ENCODE measurements at places on chromosomes 12 and 14.

GRCh38 chr12:1357711-1358110 is 236.7 kb downstream of the FBXL14 start:
- DNase-seq = no peak

DNA sequence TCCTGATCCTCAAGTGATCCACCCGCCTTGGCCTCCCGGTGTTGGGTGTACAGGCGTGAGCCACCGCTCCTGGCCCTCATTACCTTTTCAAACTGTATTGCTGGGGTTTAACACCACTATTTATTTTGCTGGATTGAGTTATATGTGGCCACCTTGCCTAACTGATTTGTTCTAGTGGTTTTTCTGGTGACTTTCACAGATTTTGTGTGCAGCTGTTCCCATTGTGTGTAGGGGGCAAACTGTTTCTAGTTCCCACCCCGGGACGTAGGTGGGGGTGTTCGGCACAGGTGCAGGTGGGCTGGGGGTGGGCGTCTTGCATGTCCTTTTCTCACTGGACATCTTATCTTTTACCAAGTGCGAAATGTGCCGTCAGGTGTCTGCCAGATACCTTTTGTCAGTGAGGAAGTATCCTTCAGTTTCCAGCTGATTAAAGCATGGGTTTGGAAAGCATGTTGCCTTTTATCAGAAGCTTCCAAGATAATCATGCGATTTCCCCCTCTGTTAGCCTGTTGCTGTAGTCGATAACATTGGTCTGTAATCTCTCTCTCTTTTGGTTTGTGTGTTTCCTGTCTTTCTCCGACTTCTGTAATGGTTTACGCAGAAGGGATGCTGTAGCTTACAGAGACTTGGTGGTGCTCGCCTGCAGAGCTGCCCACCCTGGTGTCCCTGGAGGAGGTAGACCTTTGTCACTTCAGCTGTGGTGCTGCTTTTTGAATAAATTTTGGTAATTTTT is 33.6 kb downstream of the AACS start:
- no peak for DNase-seq

GRCh38 chr14:76726551-76726970 is 34.7 kb upstream of the VASH1 start:
- no peak for DNase-seq

GRCh38 chr12:112905451-112906089 is 1.2 kb upstream of the OAS1 start:
- DNase-seq = no peak

DNA sequence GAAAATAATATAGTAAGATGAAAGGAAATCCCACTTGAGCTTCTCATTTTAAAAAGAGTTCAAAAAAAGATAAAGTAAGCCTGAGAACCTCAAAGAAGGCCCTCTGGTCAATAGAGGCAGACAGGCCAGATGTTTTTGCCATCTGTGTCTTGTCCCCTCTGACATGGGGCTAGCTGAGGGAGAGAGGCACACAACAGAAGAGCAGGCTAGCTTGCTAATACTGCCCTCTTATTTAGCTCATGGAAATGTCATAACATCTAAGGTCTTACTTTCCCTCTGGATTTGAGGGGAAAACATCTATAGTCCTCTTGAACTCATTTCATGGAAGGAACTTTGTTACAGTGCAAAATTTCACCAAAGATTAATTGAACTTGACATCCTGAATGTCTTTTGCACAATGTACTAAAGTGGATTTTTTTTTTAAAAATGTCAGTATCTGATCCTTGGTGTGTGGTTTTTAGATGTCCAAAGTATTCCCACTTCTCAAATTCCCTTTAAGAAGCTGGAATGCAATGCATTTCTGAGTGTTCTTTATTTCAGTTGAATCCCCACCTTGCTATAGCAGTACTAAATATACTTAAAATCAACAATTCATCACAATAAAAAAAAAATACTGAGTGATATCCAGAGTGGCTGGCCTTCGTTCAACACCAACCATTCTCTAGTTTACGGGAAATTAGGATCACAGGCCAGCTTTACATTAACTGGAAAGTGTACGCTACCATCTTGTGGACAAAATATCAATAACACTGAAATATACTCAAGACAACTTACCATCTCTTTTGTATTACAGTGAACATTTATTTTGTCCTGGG is 176.7 kb downstream of the PAH start:
- no peak for DNase-seq

- no peak for DNase-seq
These were observed 300.7 kb downstream of the ERC1 start for GRCh38 chr12:1291601-1292332.

GRCh38 chr12:57752668-57753000 is 524 bp upstream of the CDK4 start:
- no peak for DNase-seq

GRCh38 chr12:42996869-42997431 is 407.4 kb upstream of the PRICKLE1 start:
- no peak for DNase-seq

GRCh38 chr14:96231526-96232130 is 24.4 kb upstream of the BDKRB1 start:
- no peak for DNase-seq

- no peak for DNase-seq
These were observed 90.7 kb downstream of the APAF1 start for GRCh38 chr12:98735821-98736220.

DNA sequence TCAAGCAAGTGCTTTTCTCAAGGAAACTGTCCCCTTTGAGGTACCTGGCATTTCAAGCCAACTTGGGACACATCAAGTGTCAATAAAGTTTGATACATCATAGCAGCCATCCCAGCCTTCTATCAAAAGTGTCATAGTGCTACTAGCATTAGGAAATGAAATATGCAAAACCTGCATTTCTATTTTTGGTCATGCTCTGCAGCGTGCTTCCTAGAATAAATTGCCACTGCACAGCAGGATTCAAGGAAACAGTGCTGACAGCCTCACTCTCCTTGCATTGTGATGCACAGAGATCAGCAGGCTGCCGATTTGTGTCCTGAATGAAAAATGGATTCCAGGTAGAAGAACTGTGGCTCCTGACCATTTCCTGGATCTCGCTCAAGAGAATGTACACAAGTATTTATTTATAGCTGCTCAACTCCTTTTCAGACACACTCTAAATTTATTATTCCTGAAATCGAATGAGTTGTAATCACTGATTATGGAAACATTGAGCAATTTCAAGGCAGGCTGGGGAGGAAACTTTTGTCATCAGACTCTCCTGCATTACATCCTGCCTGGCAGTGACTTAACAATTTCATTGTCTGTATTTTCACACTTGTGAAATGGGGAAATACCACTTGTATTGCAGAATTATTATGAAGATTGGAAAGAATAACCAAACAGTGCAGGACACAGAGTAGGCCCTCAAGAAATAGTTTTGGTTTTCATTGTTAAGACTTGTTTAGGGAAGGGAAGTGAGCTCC is 120.9 kb downstream of the SLC38A6 start:
- DNase-seq = no peak

- no peak for DNase-seq
These were observed 129.2 kb upstream of the SLCO1B1 start for GRCh38 chr12:21001778-21002177.

- no peak for DNase-seq
These were observed 206.4 kb upstream of the PELI2 start for GRCh38 chr14:55911776-55912175.

DNA sequence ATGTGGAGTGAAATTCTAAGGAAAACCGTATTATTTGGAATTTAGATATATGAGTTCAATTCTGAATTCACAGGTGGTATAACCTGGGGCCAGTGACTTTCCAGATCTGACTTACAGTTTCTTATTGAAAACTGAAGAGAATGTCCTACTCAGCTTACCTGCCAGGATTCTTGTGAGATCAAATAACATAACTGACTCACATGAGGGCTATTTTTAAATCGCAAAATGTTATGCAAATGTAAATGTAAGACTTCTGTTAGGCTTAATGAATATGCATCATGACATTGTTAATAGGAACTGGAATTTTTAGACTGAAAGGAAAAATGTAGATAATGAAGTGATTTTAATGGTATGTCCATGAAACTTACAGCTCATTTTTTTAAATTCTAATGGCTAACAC is 1142.1 kb downstream of the FLRT2 start:
- no peak for DNase-seq

DNA sequence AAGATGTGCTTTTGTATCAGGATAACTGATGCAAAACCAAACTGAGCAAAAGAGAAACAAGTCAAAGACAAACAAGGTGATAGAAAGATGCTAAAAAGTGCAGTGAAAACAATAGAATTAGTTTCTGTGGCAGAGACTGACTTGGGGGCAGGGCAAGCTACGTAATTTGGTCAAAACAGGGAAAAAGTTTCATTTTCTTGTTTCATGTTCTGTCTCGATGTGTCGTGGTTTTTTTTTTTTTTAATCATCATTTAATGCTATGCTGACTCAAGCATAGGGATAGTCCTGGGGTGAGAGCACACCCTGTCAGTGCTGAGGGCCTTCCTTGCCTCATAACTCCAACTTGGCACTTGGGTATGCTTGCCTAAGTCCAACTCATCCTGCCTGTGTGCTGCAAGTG is 144.1 kb upstream of the PTPRQ start:
- DNase-seq = no peak

- DNase-seq = peak; percentile 54
These were observed 42.3 kb upstream of the MDM1 start for GRCh38 chr12:68374307-68374982.

DNA sequence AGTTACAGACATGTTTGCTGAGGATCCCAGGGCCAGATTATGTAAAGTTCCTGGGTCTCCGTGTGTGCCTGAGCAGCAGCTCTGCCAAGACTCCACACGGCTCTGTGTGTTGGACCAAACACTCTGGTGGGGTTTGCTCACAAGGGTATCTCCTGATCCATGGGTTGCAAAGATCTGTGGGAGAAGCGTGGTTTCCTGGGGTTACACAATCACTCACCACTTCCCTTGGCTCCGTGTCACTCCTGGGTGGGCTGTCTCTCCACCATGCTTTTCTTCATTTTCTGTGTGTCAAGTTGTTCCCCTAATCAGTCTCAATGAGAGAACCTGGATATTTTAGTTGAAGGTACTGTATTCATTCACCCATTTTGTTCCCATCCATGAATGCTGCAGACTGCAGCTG is 1088.8 kb downstream of the FSCB start:
- DNase-seq = no peak

DNA sequence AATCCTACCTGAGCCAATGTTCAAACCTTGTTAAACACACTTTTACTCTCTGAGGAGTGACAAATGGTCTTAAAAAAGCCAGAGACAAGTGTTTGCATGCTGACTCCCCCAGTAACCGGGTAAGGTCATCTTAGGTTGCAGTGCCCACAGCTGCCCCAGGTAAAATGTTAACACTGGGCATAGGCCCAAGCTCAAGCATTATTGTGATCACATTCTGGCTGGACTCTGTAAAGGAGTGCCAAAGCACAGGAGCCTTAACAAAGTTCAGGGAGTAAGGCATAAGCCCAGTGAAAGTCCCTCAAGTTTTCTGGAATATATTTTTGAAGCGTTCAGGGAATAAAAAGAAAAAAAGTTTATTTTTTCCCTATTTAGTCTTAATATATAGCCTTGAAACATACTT is 8.6 kb downstream of the EDDM3A start:
- no peak for DNase-seq

DNA sequence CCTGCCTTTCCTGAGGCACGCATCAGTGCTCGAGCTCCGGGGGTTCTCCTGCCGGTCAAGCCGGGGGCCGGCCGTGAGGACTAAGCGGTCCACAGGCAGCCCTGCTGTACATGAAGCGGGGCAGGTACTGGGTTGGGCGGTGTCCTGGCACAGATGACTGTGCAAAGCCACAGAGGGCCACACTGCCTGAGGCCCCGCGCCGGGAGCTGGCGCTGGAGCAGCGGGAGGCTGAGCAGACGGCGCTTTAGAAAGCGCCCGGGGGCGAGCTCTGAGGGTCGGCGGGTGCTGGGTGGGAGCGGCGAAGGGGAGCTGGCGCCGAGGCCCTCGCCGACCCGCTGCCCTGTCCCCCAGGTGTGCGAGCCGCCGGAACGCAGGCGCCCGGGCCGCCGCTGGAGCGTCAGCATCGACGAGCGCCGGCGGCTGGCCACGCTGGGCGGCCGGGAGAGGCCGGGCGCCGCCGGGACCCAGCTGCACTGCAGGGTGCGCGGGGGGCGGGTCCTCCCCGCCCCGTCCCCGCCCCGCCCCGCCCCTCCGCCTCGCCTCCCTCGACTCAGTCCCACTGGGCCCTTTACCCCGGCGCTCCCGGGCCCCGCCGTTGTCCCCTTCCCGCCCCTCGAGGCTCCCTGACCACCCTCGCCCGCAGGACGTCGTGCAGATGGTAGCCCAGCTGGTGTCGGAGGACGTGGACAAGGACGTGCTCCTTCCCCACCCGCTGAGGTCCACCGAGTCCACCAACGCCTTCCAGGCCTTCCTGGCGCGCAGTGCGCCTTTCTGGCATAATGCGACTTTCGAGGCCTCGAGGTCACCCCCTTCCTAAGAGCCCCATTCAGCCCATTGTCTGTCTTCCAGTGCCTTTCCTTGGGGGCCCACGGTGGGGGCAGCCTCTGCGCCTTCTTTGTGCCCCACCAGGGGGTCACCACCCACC is 8.3 kb upstream of the MTA1 start:
- DNase-seq = no peak

DNA sequence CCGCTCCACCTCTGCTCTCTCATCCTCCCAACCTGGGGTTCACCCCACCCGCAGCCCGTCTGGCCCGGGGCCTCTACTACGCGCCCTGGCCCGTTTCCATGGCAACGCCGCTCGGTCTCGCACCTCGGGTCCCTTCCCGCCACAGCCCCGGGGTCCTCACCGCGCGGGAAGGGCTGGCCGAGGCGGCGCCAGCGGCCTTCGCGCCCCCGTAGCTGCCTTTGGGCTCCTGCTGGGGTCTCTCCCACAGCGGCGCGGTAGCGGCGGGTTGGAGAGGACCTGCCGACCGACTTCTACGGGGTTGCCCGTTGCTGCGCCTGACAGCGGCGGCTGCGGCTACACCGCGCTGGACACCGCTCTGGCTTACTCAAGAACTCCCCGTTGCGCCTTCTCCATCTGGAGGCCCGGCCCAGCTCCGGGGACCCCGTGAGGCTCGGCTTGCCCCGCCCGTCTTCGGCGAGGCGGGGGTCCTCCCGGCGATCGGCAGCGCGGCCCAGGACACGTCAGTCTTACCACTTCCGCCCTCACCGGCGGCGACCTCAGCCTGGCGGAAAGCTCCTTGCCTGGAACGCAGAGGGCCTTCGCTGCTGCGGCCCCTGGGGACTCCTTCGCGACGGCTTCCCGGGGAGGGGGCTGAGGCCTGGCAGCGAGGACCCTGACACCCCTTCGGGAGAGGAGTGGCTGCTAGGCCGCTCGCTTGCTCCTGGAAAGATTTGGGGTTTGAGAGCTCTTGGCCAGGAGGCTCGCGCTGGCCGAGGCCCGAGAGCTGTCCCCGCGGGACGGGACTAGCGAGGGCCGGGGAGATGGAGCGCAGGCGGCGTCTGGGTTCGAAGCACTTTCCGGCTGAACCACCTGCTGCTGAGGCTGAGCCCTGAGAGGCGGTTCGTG is at the start of gene TM9SF1:
TM9SF1 (minus strand) TSS at position 256 of the 885 bp plus-strand sequence. CDS start 422 bp downstream, outside the sequence.
- peak; percentile 89 for DNase-seq

DNA sequence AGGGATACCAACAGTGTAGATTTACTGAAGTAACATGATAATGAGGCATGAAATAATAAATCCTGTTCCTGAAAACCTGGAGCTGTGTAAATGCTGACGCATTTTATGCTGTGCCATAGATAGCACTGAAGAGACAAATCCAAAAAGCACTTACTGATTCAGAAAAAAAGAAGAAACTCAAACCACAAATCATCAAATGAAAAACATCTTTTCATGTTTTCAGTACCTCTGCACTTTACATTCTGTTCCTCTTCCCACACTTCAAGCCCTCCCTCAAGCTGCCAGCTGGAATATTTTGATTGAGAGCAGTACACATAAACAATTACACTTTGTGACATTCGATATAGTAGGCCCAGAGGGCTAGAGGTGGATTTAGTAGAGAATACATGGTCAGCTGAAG is 362.3 kb downstream of the NAV3 start:
- no peak for DNase-seq

GRCh38 chr14:103022685-103023044 is 34.7 kb downstream of the CDC42BPB start:
- DNase-seq = no peak
